ENCODE measurements at places on chromosomes 5 and 9.
A peak's percentile ranks its signal among the peaks of the same experiment; 100 is the strongest.

DNA sequence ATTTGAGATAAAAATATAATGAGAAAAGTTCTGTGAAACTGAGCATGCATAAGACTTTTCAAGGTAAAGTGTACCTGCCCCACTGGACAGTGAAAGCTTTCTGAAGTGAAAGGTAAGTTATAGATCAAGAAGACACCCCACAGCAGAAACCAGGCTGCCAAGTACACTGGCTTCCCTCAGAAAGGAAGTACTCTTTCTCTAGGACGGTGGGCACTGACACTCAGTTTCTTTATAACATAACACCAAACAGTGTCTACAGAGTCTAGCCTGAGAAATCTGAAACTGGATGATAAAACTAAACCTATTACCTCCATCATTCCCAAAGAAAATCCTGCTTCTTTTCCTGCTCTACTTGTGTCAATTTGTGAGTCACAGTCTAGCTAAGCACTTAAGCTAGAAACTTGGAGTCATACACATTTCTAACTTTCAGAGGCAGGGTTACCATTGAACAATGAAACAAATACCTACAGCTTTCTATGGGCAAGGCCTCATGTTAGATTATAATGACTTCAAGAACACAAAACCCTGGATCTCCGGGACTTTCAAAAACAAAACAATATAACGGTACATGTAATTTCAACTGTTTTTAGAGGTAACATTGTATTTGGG is 136.7 kb downstream of the CPLANE1 start:
- no peak for DNase-seq

DNA sequence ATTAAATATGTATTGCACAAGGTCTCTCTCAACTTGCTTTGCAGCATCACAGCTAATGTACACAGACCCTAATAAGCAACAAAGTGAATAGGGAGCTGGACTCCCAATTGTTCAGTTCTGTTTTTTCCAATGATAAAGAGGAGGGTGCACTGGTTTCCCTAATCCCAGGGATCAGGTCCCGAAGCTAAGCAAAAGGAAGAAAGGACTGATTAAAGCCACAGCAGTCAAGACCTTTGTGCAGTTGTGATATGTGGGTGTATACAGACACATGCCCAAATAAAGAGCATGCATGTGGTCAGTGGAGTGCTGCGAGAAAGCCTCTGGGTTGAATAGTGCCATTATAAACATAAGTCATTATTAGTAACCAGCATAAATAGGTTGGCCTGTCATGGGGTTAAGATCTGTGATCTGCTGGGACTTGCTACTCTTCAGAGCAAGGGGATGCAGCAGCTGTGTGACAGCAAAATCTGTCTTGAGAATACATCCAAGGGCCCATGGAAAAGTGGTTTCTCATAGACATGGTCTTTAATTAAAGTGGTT is 1863.1 kb upstream of the WWC1 start:
- DNase-seq, result no peak

- no peak for DNase-seq
Measured at GRCh38 chr5:6475626-6476312, 27.1 kb downstream of the UBE2QL1 start.

- peak; percentile 84 for DNase-seq
Measured at GRCh38 chr5:127072861-127073846, at the start of gene C5orf63. Gene C5orf63 (minus strand): TSS chr5:127073502. CDS start chr5:127058995, 14,507 bp downstream.

DNA sequence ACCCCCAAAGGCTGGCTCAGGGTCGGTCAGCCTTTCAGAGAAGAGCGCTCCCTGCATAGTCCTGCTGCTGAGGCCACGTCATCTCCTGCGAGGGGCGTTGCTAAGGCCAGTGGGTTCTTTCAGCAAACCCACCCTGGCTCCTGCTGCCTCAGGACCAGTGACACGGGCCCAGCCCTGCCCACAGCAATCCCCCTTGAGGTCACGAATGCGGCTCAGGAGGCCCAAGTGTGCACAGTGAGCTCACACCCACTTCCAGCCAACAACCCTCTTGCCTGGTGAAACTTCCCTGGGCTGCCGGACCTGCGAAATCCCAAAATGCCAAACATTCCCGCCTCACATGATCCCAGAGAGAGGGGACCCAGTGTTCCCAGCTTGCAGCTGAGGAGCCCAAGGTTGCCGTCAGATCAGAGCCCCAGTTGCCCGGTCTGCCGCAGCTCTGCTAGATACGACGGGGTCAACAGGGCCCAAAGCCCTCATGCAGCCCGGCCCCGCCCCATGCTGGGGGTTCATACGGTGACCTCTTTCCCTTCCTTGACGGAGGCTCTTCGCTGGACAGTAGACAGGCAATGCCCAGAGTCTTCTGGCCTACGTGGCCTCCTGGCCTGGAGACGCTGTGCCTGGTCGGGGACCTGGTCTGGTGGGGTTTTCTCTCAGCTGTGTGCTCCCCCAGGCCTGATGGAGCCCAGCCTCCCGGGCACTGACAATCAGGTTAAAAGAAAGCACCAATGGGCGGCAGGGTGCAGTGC is 116.4 kb upstream of the COL5A1 start:
- no peak for DNase-seq

- no peak for DNase-seq
Measured at GRCh38 chr9:98584059-98584458, 124.7 kb downstream of the GABBR2 start.

DNA sequence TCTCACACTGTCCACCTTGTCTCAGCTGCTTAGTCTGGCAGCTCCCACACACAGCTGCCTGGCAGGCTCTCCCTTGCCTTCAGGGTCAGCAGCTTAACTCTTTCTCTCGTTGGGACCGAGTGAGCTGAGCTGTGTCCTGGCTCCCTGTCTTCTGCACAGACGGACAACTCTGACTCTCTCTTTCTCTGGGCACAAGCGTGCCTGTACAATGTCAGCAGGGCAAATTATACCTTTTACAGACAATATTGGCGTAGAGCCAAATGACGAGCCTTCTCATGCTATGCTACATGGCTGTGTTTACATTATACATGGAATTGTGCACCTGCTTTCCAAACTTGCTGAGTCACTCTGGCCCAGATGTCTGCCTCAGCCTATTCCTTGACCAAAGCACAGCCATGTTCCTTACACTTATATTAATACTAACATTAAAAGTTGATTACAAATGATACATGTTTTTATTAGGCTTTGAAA is 188.6 kb downstream of the CYLC2 start:
- DNase-seq, result no peak

- no peak for DNase-seq
Measured at GRCh38 chr5:116614603-116614920, 39.9 kb upstream of the SEMA6A start.

GRCh38 chr9:14909961-14910805 is at the start of gene FREM1:
Gene FREM1 (minus strand): TSS chr9:14910428. CDS start chr9:14868977, 41,451 bp downstream.
- no peak for DNase-seq

- DNase-seq, result no peak
Measured at GRCh38 chr9:136171009-136171800, 33.7 kb downstream of the LHX3 start.

DNA sequence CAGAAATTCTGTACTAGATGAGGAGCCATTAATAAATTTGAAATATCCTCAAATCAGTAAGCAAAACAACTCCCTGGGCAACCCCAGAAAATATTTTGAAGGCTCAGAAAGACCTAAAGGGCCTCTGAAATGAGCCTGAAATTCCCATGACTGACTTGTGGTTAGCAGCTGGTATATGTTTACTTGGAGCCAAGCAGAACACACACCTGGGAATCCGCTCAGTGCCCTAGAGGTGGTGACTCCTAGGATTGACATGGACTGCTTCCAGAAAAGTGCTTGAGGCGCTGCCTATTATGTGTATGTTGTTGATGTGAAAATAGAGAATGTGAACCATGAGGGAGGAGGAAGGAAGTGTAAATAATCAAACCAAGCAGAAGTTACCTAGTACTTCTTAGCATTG is 14.7 kb downstream of the RFK start:
- DNase-seq, result no peak

GRCh38 chr5:120454094-120454798 is 9.9 kb upstream of the PRR16 start:
- no peak for DNase-seq

DNA sequence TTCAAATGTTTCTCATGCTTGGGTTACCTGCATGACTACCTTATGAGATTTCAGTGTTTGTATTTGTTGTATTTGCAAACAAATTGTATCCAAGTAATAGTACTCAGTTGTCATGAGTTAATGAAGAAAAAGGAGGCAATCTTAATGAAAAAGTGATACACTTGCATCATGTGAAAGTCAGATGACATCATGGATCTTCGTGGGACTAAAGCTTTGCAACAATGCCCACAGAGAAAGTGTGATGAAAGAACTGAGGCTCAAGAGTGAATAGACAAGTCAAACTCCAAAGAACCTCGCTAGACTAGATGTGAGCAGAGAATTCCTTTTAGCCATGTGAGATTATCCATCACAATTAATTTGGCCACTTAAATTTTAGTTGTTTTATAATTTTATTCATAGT is 75.4 kb upstream of the ADRB2 start:
- no peak for DNase-seq

DNA sequence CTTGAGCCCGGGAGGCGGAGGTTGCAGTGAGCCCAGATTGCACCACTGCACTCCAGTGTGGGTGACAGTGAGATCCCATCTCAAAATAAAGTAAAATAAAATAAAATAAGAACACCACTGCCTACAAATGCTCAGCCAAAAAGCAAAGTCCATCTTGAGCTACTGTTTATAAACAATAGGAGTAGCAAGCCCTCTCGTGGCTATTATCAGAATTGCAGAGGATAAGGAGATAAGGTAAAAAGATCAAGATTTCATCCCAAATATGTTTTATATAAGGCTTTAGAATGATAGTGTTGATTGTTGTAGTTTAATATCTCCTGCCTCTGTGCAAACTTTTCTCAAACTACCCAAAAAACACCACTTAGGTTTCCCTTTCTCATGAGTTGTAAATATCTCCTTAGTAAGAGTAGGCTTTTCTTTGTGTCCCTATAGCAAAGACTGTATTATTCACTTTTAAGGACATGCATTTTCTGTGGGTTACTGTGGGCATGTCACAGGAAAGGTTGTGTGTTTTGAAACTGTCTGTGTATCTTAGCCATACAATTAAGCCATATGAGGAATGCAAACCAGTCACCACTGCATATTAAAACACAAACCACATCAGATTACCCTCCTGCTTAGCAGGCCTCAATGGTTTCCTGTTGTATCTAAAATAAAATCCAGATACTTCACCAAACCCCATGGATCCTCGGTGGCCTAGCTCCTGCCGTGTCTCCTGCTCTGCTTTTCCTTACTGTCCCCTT is 31.8 kb upstream of the CKS2 start:
- DNase-seq, result no peak

GRCh38 chr9:76537150-76537646 is 78.2 kb downstream of the GCNT1 start:
- DNase-seq, result peak; percentile 40

Data from mucosa of descending colon (tissue), 3 donors.